ENCODE measurements at places on chromosomes 6 and 20.

GRCh38 chr6:62286470-62286843 lies 432 bp upstream of the KHDRBS2 start:
- DNase-seq: no peak

DNA sequence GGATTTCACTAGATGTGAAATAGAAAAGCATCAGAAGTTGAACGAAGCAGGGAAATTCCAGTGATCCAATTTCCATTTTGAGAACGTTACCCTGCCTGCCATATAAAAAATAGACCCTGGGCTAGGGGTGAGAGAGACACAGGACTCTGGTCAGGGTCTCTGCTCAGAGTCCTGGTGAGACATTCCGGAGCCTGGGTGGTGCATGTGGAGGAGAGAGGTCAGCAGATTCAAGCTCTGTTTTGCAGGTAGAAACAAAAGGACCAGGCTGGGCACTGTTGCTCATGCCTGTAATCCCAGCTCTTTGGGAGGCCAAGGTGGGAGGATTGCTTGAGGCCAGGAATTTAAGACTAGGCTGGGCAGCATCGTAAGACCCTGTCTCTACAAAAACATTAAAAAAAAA lies 17.9 kb downstream of the PKIG start:
- no peak for DNase-seq

- DNase-seq: peak; percentile 24
Measured at GRCh38 chr6:131949909-131950766, 1.0 kb downstream of the CCN2 start.

- no peak for DNase-seq
Measured at GRCh38 chr6:19327661-19328060, 509.5 kb upstream of the ID4 start.

- DNase-seq: no peak
Measured at GRCh38 chr20:51310216-51310615, 232.3 kb downstream of the NFATC2 start.

- DNase-seq: no peak
Measured at GRCh38 chr20:20621195-20621594, 91.2 kb downstream of the RALGAPA2 start.

DNA sequence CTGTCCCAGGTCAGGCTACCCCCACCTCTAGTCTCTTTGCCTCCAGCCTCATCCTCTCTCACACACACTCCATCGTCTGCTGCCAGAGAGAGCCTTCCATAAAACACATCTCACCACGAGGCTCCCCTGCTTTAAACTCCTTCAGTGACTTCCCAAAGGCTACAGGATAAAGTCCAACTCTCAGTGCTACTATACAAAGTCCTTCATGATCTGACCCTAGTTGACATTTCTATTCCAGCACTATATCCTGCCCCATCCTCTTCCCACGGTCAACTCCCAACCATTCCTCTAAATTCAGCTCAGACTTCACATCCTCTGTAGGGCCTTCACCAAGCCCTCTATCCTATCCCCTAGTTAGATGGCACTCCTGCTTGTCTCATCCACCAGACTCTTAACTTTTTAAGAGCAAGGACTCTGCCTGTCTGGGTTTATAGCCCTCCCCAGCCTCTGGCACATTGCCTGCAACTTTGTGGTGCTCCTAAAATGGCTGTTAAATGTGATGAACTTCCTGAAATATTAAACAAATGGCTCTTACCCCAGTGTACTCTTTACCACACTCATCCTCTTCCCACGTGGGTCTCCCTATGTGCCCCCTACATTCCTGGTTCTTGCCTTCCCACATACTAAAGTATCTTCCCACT lies 36.1 kb downstream of the KIF16B start:
- DNase-seq: no peak

- no peak for DNase-seq
Measured at GRCh38 chr20:10077886-10078285, 43.1 kb downstream of the ANKEF1 start.

GRCh38 chr20:2297357-2297728 lies 1.5 kb downstream of the TGM3 start:
- DNase-seq: no peak

GRCh38 chr6:34237722-34238584 lies 1.3 kb downstream of the HMGA1 start:
- peak; percentile 84 for DNase-seq

- no peak for DNase-seq
Measured at GRCh38 chr6:150207931-150208570, 65.2 kb downstream of the PPP1R14C start.

GRCh38 chr6:111474106-111474505 lies 8.9 kb downstream of the REV3L start:
- no peak for DNase-seq

DNA sequence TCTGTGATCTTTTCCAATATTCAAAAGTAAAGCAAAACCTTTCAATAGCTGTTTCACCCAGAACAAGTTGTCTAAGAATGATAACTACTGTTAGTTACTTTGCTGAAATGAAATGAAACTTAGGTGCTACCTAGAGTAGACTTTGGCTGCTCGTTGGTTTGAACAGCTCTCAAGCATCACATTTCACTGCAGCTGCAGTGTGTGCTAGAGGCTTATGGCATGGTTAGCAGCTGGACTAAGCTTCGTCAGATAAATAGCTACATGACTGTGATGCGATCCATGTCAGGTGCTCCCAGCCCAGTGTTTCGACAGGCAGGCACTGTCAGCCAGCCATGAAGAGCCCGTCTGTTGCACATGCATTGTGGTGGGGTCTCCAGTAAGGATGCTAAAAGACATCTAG lies 201.1 kb downstream of the TFAP2B start:
- no peak for DNase-seq

- DNase-seq: no peak
Measured at GRCh38 chr6:75830959-75831885, 82.2 kb downstream of the MYO6 start.

- DNase-seq: no peak
Measured at GRCh38 chr6:138357928-138358327, 19.8 kb upstream of the SMIM28 start.

DNA sequence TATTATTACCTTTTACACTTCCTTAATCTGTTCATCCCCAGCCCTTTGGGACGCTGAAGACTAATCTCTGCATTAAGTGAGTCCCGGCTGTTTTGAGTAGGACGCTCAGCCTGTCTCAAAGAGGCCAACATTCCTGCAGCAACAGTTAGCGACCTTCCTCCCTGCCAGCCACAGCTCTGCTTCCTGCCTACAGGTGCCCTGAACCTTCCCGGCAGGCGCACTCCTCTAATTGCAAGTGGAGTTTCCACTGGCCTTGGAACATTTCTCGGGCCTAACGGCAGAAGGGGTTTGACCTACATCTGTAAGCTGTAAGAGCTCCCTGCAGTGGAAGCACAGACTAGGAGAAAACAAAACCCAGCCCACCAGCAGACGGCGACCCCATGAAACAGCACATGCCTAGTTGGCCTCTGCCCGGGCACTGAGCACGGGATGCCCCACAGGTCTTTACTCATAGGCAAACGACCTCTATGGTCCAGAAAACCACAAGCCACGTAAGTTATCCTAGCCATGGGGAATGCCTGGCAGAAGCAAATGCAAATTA lies 137.9 kb downstream of the DTNBP1 start:
- no peak for DNase-seq
